Astrocyte (in vitro differentiated cells and primary cell): ENCODE measurements at places on chromosomes 11 and 22. TPM values are rescaled to one million over a fixed set of nuclear protein-coding genes. Genes with fewer than 3 reads are reported as not detected.

The PRG3 gene
- not detected in 2 replicates for total RNA-seq

The OR2AG2 gene
- 0.07 and 0.27 TPM in 2 replicates for total RNA-seq

The SGSM1 gene
- 0.05 TPM in 1 of 2 replicates, not detected in the other for total RNA-seq

The MAPK8IP2 gene
- 4.7 and 5.9 TPM in 2 replicates for total RNA-seq

The KCNQ1 gene
- 0.31 TPM in 1 of 2 replicates, not detected in the other for total RNA-seq

The MAPK8IP1 gene
- 13.3 and 14.7 TPM in 2 replicates for total RNA-seq

The MS4A3 gene
- total RNA-seq = not detected in 2 replicates

The CHRDL2 gene
- total RNA-seq = not detected in 2 replicates

The IL17REL gene
- total RNA-seq = not detected in 2 replicates

- no peak for DNase-seq
Measured at GRCh38 chr11:121482231-121483129, 29.7 kb upstream of the SORL1-AS1 start.

GRCh38 chr11:70631624-70632047, 233.3 kb downstream of the CTTN start:
- DNase-seq = no peak

GRCh38 chr11:44572884-44573283, 7.4 kb downstream of the CD82 start:
- DNase-seq = no peak

DNA sequence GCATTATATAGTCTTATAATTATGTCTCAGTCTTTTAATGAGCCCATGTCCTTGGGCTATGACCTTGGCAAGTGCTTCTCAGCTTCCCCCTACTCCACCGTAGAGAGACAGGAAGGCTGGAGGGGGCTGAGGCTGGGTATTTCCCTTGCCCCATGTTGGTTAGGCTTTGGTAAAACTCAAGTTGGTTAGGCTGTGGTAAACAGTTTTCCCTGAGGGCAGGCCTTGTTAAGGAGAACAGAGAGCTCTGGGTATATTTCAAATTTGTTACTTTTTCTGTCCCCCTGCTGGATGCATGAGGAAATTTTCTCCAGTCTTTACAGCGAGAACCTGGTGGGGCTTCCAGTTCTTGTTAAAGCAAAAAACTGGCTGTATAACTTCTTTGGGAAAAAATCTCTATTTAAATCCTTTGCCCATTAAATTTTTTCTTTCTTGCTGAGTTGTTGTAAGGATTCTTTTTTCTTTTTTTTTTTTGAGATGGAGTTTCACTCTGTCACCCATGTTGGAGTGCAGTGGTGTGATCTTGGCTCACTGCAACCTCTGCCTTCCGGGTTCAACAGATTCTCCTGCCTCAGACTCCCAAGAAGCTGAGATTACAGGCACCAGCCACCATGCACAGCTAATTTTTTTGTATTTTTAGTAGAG, 12.2 kb upstream of the DCHS1 start:
- DNase-seq = no peak

- DNase-seq = no peak
Measured at GRCh38 chr11:30046578-30046945, 29.7 kb upstream of the KCNA4 start.

- DNase-seq = no peak
Measured at GRCh38 chr11:2576111-2576510, 123.7 kb downstream of the KCNQ1OT1 start.

GRCh38 chr11:131584785-131585592, 214.6 kb downstream of the NTM start:
- DNase-seq = no peak

DNA sequence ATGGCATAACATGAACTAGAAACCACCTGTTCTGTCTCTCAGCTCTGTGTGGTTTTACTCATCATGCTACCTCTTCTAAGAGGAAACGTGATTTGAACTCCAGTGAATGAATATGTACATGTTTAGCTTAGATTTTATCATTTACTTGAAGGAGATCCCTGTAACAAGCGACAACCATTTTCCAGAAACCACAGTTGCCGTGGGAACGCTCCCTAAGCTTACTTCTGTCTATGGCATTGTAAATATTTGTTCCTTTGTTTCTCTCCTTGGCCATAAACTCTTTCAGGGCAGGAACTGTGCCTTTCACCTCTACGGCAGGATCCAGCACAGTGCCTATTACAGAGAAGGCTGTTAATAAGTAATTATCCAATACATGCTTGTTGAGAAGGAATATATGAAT, 17.1 kb upstream of the TPH1 start:
- DNase-seq = no peak

- peak; percentile 96 for DNase-seq
Measured at GRCh38 chr22:44133901-44134571, 46.7 kb upstream of the PARVG start.

GRCh38 chr11:119493712-119494111, 70.7 kb upstream of the THY1 start:
- DNase-seq = no peak

GRCh38 chr11:76329084-76329648, 51.8 kb downstream of the THAP12 start:
- peak; percentile 37 for DNase-seq

- no peak for DNase-seq
Measured at GRCh38 chr11:64792482-64792881, 10.5 kb downstream of the MAP4K2 start.

GRCh38 chr11:128404437-128404836, 182.9 kb downstream of the ETS1 start:
- no peak for DNase-seq

- DNase-seq = no peak
Measured at GRCh38 chr11:70055444-70055843, 22.7 kb upstream of the ANO1 start.

DNA sequence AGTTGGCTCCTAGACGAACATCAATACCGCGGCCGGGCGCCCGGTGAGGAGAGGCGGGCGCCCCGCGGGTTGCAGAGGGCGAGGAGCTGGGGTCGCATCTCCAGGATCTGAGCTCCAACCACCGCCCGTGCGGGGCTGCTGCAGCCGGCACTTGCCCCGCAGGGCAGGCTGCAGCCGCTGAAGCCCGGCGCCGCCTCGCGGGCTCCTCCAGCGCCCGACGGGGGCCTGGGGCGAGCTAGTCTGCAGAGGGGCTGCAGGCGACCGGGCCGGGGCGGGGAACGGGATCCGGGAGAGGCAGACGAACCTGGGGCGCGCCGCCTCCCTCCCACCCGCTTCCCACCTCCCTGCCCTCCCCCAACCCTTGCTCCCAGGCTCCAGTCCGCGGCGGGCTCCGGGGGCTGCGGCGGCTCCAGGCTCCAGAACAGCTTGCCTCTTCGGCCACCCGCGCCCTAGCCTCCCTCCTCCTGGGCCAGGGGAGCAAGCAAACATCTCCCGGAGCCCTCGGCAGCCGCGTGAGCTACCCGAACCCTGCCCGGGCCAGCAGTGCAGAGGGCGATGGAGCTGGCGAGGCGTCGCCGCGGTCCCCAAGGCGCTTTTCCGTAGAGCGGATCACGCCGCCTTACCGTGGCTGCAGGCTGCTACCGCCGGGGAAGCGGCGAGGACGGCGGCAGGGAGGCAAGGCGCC, 802 bp downstream of the TENM4 start:
- DNase-seq = peak; percentile 31

DNA sequence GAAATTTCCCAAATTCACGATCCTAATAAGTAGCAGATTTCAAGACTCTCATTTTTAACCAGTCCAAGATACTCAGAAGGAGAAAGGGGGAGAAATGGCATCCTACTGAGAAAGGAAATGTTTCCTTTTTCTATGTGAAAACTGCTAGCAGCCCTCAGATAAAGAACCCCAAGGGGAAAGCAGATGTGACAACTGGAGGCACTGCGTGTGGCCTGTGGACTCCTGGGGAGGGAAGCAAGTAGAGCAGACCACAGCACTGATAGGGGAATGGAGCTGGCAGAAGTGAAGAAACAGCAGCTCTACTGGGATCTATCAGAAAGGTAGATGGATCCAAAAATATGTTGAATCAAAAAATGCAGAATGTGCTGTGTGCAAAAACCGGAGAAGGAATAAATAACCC, 239.7 kb upstream of the API5 start:
- DNase-seq = no peak

DNA sequence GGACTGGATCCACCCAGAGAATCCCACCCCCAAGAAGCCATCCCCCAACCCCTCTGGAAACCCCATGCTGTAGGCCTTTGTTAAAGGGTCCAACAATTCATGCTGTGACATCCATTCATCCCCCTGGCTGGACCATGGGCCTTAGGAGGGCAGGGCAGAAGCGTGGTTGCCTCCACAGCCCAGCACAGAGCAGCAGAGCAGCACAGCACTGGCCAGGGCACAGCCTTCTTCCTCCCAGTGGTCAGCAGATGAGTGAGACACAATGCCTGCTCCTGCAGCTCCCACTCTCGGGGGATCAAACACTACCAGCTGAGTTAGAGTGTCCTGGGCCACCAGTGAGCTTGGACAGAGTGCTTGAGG, 84.5 kb upstream of the LINC01488 start:
- DNase-seq = no peak

DNA sequence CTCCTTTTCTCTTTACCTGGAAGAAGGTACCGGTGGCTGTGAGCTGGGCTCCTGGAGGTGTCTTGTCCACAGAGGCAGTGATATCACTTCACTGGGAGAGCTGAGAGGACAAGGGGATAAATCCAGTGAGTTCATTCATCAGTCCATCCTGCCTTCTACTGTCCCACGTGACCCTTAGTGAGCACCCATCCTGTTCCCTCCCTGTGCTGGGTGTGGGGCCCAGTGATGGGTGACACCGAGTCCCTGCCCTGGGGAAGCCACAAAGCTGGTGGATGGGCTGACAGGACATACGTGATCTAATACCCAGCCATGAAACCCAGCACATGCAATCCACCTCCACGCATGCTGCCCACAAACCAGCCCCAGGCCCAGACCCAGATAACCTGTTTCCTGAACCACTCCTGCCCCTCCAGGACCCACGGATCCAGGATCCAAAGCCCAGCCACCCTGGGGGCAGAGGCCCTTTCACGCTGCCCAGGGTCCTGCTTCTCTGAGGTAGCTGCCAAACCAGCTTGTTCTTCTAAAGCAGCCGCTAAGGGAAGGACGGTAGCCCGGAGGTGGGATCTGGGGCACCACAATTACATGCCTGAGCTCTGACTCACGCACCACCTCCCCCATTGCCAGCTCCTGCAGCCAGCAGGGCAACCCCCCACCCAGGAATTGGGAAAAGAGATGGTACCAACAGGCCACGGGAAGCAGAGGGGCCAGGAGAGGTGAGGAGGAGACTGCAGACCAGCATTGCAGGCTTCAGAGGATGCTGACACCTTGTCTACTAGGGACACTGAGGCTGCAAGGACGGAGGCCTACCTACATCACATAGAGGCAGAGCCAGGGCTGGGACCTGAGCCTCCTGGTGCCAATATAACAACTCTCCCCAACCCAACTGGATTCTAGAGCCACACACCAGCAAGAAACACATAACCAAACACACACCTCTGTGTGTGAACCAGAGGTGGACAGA, 35.2 kb downstream of the GDPD5 start:
- peak; percentile 38 for DNase-seq

GRCh38 chr22:49372530-49373288, 455.0 kb downstream of the BRD1 start:
- DNase-seq = no peak

- no peak for DNase-seq
Measured at GRCh38 chr11:19244084-19244483, 3.3 kb upstream of the E2F8 start.

GRCh38 chr11:94794287-94795168, 26.4 kb downstream of the AMOTL1 start:
- DNase-seq = peak; percentile 99

DNA sequence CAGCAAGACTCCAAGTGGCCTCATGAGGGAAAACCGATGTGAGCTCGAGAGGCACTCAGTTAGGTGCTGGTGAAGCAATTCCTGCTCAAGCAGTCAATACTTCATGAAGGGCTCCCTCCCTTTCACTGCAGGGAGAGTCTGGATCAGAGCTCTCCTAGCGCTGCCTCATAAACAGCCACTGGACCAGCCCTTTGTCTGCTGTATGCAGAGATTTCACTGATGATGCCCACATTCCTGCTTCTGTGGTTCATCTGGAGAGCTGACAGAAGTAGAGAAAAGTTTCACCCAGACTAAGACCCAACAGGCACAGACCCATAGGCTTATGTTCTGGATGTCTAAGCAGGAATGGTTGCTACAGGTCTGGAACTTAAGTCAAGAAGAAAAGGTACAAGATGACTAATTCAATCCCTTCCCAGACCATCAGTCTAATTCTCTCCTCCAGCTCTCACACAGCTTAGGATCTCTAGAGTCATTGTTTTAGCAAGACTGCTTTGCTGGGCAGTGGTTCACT, 4.0 kb downstream of the UCP2 start:
- peak; percentile 10 for DNase-seq
